Stimulated activated CD8-positive, alpha-beta memory T cell treated with anti-CD3 and anti-CD28 coated beads, Interleukin-15, amount 100 ng/mL, for 48 hours (primary cell): ENCODE measurements at places on chromosomes 4 and X.

DNA sequence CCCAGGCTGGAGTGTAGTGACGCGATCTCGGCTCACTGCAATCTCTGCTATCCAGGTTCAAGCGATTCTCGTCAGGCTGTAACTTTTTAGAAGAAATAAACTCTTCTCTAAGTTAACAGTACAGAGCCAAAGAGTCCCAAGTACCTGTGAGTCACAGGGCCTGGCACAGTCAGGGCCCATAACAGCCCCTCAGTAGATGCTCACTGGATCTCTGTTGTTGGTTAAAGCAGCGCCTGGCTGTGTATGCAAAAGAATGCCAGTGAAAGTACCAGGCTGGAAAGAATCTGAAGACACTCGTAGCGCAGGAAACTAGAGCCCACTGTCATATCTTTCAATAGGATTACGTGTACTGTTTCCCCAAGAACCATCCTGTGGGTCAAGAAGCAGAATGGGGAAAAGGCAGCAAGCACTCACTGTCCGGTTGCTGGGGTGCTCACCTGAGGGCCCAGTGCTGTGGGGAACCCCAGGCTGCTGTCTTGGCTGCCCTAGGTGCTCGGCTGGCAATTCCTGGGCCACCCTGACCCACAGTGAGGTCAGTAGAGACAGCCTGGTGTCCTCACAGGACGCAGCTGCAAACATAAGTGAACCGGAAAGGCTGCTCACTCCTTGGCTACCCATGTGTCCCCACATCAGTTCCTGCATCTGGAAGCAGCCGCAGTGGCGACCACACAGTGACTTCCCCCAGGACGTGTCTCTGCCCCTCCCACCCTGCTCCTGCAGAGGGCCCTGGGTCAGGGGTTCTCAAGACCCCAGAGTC, 3.1 kb upstream of the SLBP start:
- no peak for DNase-seq

DNA sequence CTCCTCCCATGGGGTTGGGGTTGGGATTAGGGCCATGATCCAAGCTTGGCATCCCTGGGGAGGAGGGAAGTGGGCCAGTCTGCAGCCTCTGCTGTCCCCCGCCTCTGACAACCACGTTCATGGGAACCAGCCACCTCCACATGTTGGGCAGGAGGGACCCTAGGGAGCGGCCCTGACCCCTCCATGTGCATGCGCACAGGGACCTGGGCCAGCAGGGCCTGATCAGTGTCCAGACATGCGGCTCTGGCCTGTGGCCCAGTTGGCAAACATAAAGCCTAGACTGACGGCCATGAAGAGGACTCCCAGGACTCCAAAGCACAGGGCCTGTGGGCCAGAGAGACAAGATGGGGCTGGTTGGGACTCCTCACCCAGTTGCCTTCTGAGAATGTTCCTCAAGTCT, 11.3 kb downstream of the SLC38A5 start:
- no peak for DNase-seq

DNA sequence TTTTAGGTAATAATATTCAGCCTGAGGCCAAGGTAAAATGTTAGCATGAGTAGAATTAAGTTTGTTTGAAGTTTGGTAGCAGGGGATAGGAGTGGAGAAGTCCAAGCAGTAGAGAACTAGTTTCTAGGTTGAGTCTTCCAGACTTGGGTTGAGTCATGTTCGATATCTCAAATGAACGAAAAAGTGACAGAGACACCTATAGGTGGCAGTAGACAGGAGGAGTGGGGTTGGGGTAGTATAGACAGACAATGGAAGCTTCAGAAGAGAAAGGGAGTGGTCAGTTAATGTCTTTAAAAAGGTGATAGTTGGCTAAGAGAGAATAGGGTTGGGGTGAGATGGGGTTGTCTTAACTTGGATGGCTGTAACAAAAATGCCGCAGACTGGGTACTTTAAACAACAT, 58.7 kb upstream of the EMCN start:
- no peak for DNase-seq

DNA sequence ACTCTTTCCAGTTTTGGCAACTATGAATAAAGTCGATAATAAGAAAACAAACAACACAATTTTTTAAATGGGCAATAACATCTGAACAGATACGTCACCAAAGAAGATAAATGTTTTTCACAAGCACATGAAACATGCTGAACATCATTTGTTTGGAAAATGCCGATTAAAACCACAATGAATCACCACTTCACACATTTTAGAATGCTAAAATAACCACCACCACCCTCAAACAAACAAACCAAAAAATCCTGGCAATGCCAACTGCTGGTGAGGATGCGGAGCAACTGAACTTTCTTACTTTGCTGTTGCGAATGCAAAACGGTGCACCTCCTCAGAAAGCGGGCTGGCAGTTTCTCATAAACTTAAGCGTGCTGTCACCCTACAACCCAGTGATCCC, 115.9 kb downstream of the NSUN7 start:
- DNase-seq = no peak

DNA sequence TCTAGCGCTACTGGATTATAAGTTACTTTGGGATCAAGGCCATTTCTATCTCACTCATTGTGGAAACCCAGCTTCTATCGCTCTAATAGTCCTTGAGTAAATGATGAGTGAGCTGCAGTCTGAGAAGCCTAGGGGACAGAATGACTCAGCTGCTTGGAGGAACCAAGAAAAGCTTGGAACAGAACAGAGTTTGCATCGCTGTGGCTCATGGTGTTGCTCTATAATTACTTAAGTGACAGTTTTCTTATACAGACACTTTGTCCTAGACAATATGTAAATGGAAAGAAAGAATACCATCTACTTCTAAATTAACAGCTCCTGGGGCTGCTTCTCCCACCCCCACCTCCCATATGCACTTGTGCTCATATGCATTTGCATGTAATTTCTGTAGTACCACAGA, 156.9 kb downstream of the SLIT2 start:
- DNase-seq = no peak
